ENCODE measurements at places on chromosomes 12 and 14.

- no peak for DNase-seq
Measured at GRCh38 chr12:78470354-78471195, 394.0 kb upstream of the SYT1 start.

GRCh38 chr12:112307317-112308011, 74.8 kb downstream of the HECTD4 start:
- no peak for DNase-seq

- no peak for DNase-seq
Measured at GRCh38 chr12:46473634-46474329, 101.2 kb upstream of the SLC38A2 start.

- no peak for DNase-seq
Measured at GRCh38 chr12:21566223-21566906, 38.3 kb downstream of the GYS2 start.

GRCh38 chr14:69705706-69706105, 61.2 kb upstream of the SRSF5 start:
- no peak for DNase-seq

GRCh38 chr12:5909560-5909959, 35.5 kb downstream of the ANO2 start:
- no peak for DNase-seq

- DNase-seq: no peak
Measured at GRCh38 chr14:61225344-61225743, 55.8 kb downstream of the TMEM30B start.

DNA sequence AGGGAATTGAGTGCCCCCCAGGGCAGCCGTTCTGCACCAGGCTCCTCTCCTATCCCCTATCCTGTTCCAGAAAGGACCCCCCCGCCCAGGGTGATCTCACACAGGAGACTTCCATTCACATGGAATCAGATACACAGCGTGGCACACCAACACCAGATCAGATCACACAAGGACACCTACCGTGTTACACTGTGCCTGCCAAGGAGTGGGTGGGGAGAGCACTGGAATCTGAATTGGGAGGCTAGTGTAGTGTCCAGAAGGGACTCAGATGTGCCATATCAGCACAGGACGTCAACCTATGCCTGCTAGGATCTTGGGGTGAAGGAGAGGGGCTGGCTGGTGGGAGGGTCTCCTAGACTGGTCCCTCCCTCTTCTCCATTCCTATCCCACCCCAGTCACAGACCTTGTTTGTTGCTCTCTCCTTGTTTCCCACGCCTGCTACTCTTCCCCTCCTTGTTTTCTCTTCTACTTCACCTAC, 2.3 kb downstream of the PTMS start:
- no peak for DNase-seq

GRCh38 chr12:129696405-129696804, 207.4 kb downstream of the TMEM132D start:
- DNase-seq: no peak

DNA sequence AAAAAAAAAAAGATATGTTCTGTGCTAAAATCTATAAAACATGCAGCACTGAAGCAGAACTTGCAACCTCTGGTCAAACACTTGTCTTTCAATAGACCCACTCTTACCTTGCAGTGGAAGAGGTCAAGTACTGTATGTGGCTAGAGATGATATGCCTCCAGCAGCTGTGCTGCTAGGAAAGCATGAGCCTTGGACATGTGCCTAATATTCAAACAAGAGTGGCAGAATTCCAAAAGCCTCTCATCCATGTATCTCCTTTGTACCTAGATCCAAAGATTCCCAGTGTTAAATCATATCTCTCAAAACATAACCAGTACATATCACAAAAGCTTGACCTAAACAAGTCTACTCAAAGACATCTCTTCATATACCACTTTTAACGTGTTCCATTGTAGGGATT, 105.0 kb upstream of the CPNE8 start:
- DNase-seq: no peak

- DNase-seq: no peak
Measured at GRCh38 chr12:38157274-38157932, 159.2 kb upstream of the ALG10B start.

GRCh38 chr14:39175445-39176262, 600 bp downstream of the PNN start:
- no peak for DNase-seq

DNA sequence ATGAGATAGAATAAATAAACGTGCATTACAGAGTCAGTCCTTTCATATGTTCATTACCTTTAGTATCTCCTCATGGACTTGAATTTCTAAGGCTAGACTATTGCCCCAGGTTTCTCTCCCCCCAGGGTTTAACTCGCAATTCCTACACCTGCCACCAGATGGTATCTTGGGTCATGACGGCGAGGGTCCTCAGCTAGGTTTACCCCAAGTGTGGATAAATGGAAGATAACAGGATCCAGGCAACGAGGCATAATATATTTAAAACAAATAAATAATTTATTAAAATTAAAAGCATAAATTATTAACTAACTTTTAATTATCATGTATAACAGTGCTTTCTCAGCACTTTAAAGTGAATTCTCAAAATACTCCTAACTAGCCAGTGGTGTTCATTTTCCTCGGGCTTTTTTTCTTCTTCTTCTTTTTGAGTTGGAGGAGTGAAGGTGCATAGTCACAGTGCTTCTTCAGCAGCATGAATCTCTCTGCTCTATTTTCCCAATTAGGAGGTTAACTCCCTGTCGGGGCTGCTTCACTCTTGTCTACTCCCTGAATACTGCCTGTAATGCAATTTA, 243.5 kb upstream of the CAND1 start:
- DNase-seq: no peak

DNA sequence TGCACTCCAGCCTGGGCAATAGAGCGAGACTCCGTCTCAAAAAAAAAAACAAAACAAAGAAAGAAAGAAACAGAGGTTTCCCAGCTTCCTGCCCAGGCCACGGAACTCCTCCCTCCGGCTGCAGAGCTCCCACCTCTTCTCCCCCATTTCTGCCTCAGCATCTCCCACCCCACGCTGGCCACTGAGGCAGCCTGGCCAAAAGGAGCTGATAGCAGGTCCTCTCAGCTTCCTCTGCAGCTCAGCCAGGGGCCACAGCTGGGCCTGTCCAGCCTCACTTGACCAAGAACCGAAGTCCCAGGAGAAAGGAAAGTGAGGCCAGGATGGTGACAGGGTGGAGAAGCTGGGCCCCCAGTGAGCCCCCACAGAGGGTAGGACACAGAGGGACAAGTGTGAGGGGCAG, 33.4 kb upstream of the CD9 start:
- no peak for DNase-seq

DNA sequence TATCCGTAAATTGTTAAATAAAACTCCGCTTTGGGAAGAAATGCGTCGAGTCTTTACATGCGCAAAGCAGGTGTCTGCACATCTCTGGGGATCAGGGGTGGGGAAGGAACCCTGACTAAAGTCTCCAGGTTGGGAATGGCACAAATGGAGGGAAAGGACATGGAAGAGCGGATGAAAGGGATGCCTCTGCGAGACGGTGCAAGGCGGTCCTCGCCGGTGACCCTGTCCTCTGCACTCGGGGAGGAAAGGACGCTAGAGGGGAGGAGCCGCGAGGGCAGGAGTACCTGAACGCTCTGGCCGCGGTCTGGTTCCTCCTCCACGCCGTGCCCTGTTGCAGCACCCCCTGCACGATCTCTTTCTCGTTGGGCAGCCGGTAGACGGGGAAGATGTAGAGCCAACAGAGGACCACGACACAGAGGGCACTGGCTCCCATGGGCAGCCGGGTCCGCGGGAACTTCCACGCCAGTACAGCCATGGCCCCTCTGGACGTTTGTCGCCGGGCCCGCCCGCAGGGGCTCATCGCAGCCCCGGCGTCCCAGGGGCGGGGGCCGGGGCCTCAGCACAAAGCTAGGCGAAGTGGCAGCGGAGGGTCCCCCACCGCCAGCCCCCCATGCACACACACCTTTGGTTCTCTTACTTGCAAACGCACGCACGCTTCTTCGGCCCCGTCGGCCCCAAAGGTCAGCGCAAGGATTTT, 646 bp downstream of the ST8SIA1 start:
- no peak for DNase-seq

- DNase-seq: no peak
Measured at GRCh38 chr12:119528241-119528640, 65.3 kb upstream of the TMEM233 start.

DNA sequence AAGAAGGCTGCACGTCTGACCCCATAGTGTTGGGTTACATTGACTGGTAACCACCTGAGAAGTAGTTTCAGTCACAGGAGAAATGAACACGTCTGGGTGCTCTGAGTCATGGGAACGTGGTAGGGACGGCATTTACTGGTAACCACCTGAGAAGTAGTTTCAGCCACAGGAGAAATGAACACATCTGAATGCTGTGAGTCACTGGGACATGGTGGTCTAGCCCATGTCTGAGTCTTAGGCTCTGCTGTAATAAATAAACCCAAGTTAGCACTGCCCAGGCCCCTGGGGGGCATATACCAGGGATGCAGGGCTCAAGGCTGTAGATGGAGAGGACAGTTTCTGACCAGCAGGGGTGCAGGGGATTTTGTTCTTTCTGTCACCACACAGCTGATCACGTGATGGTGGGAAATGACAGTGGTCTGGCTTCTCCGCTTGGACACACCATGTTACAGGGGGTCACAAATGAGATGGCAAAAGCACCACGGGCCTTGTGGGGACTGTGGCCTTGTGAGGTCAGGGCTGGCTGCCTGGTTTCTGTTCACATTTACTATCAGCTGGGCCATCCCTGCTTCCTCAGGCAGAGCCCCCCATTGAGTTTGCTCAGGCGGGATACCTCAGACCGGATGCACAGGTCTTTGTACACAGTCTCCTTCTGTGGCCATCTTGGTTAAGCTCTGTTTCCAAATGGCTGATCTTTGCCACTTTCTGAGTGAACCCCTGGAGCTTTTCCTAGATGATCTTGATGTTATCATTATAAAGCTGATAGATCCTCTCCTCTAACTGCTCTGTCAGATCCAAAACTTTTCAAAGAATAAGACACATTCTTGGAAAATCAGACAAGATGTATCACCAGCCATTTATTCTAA, 9.8 kb upstream of the C12orf42 start:
- no peak for DNase-seq

GRCh38 chr12:19710811-19711793, 271.8 kb downstream of the AEBP2 start:
- DNase-seq: no peak

All from stimulated activated CD8-positive, alpha-beta memory T cell treated with anti-CD3 and anti-CD28 coated beads, Interleukin-12 subunit alpha, Interleukin-12 subunit beta, amount 100 ng/mL, for 4 hours (primary cell).